ENCODE measurements at places on chromosomes 13 and 19.

GRCh38 chr19:39737351-39737750 is 478 bp downstream of the CLC start:
- DNase-seq = no peak

DNA sequence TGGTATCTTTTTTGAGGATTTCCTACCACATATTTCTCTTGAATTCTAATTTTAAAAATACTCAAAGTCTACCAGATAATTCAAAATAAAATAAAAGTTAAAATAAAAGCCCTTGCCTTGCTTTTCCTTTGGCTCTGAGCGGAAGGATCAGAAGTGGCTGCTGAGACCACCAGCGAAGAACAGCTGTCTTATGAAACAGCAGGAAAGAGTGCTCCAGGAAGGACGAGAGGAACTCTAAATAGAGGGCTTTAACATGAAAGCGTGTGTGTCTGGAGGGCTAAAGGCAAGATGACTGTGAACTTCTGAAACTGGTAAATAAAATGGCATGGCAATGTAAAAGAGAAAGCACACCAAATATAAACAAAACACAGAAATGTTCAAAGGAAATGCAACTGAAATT is 521.5 kb upstream of the SPRY2 start:
- no peak for DNase-seq

- DNase-seq = no peak
These were observed 2889.6 kb upstream of the PCDH20 start for GRCh38 chr13:64305246-64305645.

- no peak for DNase-seq
These were observed 460.8 kb downstream of the KLF5 start for GRCh38 chr13:73519396-73520116.

DNA sequence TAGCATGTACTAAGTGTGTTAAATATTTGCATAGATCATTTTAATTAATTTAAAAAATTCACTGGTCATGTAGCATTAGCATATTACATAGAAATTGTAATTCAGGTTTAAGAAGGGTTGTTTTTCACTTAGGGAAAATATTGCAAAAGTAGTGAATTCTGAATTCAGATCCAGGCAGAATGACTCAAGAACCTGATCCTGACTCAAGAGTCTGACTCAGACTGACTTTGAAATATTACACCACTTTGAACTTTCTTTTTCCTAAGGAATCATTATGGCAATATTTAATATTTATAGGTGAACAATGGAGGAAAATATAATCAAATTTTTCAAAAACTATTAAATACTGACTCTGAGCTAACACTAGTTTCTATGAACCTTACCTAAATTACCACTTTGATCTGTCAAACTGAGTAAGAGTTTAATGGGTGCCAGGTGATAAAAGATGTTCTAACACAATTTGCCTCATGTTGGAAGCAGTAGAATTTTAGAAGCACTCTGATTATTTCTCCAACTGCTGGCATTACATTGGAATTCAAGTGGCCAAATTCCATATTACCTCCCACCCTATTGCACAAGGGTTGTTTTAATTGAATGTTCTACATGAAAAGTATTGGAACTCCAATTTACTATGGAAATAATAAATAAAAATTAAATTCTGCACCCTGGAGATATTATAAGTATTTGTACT is 261.6 kb downstream of the SLITRK1 start:
- DNase-seq = no peak

DNA sequence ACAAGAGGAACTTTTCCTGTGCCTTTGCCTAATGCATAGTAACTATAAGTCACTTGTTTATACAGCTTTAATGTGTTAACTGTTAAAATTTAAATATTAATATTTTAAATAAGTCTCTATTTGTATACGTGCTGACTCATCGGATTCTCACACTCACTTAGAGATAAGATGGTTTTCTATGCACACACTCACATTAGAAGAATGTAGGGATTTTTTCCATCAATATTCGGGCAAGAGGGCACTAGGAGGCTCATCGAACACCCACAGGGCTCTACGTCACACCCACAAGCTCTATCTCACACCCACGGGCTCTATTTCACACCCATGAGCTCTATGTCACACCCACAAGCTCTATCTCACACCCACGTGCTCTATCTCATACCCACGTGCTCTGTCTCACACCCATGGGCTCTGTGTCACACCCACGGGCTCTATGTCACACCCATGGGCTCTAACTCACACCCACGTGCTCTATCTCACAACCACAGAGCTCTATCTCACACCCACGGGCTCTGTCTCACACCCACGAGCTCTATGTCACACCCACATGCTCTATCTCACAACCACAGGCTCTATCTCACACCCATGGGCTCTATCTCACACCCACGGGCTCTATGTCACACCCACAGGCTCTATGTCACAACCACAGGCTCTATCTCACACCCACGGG is 73.4 kb downstream of the COL4A2 start:
- DNase-seq = no peak

- no peak for DNase-seq
These were observed 27.5 kb upstream of the KL start for GRCh38 chr13:32988608-32989289.

DNA sequence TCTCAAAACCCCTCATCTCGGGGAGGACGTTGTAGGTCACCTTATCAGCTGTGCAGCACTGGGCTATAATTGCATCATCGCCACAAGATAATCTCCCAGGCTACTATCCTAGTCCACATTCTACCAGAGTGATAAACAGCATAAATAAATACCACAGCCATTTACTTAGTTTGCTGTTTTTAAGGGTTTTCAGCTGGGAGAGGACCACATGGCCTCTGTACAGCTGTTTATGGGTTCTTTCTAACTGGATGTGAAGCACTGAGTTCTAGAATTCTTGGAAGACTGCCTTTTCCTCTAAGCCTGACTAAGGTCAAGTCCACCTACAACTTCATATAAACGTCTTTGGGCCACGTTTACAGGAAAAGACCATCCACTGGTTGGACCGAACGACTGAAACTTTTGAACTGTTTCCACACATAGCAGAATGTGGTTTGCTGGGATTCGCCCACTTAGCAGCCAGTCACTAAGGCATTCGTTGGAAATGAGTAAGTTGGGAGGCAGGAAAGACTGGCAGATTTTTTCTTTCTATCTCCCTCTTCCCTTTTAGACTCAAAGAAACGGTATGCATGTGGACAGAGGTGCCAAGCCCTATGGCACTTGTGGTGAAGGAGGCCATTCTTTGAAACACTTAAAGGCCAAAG is 752.5 kb upstream of the SGCG start:
- DNase-seq = no peak

- peak; percentile 74 for DNase-seq
These were observed at the start of gene PALM for GRCh38 chr19:708154-709143. PALM (plus strand) TSS chr19:708935; CDS start chr19:709147, 212 bp downstream.

- no peak for DNase-seq
These were observed 1730.2 kb downstream of the OLFM4 start for GRCh38 chr13:54758795-54759194.

GRCh38 chr13:60282708-60283107 is 114.3 kb upstream of the TDRD3 start:
- DNase-seq = no peak

DNA sequence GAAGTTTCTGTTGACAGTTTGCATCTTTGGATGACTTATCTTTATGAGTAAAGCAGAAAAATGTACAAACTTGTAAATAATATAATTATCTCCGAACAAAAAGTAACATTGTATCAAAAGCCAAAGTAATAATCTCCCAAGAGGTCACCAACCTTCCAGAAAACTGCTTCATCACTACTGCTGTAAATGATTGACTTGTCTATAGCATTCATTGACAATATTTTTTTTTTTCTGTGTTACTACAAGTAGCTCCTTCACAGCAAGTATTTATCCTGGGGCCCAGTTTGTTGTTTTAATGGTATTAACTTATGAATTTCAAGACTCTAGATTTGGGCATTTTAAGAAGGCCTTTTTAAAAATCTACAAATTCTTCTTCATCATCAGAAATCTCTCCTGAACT is 242.4 kb downstream of the KLF12 start:
- no peak for DNase-seq

GRCh38 chr19:43562698-43563241 is 12.6 kb downstream of the XRCC1 start:
- peak; percentile 91 for DNase-seq

DNA sequence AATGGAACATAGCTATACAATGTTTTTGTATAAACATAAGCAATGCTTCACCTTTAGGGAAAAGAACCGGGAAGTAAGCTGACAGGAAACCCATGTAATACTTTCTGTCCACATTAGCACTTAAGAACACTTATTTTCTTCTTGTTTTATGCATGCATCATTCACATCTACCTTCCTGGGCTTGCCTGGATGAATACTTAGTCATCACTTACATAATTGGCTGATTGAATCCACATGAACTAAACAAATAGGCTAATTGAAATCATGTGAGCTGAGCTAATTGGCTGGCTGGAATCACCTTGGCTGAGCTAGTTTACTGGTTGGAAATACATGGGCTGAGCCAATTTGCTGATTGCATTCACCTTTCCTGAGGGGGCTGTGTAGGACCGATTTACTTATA is 78.8 kb downstream of the ZNF726 start:
- no peak for DNase-seq

GRCh38 chr13:41658057-41658661 is 200.8 kb downstream of the RGCC start:
- DNase-seq = no peak

- DNase-seq = no peak
These were observed 9.2 kb upstream of the CLIP3 start for GRCh38 chr19:36041831-36042230.

DNA sequence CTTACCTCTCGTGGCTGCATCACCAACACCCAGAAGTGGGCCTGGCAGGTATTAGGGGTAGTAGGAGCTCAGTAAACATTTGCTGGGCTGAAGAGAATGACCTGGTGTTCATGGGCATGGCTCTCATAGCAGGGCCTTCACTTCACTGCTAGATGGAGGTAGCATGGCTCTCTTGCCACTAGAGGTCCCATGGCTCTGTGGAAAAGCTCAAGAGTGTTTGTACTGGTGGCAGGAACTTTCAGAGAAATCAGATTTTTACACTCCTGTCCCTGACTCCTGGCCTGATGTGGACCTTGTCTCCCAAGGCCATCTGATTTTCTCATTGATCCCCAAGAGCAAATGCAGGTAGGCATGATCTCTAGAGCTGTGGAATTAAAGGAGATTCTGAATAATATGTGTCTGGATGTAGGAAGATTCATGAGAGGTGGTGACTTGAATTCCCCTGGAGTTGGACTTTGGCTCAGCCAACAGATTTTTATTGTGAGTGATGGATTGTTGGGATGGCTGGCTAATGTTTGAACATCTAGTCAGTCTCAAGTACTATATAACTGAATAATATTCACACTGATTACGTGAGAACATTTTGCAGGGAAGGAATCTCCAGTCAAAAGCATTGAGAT is 5.7 kb downstream of the ZNF574 start:
- DNase-seq = no peak

- DNase-seq = no peak
These were observed 30.1 kb downstream of the ZAR1L start for GRCh38 chr13:32284927-32285632.

- DNase-seq = no peak
These were observed 21.7 kb downstream of the ZBTB7A start for GRCh38 chr19:4044990-4045465.

DNA sequence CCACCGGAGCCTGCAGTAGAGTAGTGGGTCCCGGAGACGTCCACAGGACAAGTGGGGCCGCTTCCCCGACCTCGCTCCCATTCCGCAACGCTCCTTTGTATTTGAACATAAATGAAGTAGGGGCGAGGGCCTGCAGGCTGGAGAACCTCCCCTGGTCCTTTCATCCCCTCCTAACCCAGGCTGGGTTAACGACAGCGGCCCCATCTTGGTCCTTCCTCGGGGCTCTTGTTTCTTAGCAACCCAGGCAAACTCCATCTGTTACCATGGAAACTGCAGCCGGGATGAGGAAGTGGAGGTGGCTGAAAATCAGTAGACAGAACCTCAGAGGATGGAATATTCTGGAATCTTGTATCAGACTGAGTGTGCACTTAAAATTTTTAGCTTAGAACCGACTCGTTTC is 132.6 kb upstream of the USP29 start:
- DNase-seq = no peak

GRCh38 chr19:28314756-28315155 is 898.2 kb downstream of the UQCRFS1 start:
- DNase-seq = no peak

All from sigmoid colon (tissue), 7 donors.